ENCODE measurements at places on chromosomes 2 and 18.

DNA sequence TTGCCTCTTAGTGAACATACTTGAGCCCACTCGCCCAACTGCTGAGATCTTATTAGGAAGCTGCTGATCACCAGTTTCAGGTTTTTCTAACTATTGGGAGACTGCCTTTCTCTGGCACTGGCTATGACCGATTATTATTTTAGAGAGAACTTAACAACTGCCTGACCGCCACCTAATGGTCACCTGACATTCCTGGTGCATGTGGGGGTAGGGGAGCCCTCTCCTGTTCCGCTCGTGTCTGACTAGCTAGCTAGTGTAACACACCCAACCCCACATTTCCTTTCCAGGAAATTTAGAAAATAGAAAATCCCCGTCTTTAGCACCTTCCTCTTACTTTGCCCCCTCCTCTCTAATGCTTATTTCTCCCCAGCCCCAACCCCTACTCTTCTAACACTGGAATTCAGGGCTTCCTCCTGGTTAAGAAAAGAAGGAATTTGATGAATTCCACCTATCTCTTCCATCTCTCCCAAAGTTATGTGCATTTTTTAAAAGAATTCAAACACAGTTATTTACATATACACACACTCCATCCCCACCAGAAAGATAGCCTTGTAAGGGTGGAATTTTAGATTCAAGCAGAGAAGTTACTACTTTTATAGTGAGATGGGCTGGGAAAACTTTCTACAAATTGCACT lies 19.4 kb upstream of the DNER start:
- no peak for DNase-seq

DNA sequence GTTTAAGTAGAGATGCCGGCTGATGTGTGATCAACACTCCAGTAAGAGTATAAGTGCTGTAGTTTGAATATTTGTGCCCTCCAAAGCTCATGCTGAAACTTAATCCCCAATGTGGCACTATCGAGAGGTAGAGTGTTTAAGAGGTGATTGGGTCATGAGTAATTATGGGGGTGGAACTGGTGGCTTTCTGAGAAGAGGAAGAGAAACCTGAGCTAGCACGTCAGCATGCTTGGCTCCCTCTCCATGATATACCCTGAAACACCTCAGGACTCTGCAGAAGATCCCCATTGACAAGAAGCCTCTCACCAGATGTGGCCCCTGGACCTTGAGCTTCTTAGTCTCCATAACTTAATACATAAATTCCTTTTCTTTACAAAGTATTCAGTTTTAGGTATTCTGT lies 584.8 kb downstream of the TSN start:
- peak; percentile 0 for DNase-seq

- DNase-seq, result no peak
Measured at GRCh38 chr2:207161247-207162123, 4.3 kb downstream of the KLF7 start.

DNA sequence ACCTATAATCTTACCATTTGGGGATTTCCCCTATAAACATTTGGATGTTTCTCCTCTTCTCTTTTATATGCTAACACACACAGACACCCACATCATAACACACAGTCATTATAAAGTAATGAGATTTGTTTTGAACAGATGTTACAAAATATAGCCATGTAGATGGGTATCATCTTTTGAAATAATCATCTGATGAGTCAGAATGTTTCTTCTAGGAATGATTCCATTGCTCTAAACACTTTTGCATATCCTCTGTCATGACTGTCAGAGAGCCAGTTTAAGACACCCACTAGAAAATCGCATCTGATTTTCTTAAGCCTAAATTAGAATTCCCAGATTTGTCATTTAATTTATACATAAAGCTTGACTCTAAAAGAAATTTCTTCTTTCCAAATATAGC lies 442.6 kb downstream of the CMPK2 start:
- no peak for DNase-seq

- no peak for DNase-seq
Measured at GRCh38 chr2:101187131-101187530, 35.9 kb upstream of the TBC1D8 start.

- DNase-seq, result no peak
Measured at GRCh38 chr2:149464396-149464795, 123.2 kb downstream of the MMADHC start.

DNA sequence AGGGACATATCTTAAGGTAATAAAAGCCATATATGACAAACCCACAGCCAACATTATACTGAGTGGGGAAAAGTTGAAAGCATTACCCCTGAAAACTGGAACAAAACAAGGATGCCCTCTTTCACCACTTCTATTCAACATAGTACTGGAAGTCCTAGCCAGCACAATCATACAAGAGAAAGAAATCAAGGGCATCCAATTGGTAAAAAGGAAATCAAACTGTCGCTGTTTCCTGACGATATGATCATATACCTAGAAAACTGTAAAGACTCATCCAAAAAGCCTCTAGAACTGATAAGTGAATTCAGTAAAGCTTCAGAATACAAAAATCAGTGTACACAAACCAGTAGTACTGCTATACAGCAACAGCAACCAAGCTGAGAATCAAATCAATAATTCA lies 53.8 kb upstream of the PSME4 start:
- DNase-seq, result no peak

DNA sequence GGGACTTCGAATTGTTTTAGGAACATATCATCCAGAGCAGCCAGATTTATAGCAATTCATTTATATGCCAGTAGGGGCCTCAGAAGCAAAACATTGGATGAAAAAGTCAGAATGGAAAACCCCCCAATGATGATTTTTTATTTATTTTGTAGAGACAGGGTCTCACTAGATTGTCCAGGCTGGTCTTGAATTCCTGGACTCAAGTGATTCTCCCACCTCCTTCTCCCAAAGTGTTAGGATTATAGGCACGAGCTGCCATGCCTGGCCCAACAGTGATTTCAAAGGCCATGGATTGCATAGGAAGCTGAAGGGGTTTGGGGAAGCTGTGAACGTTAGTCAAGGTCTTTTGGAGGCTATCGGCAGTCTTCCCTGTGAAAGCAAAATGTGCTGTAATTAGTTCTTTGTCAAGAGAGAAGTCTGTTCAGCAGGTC lies 21.9 kb upstream of the MCFD2 start:
- DNase-seq, result no peak

All from NCI-H187 treated with DMSO at 0.1 percent for 48 hours (cell line).